ENCODE measurements at places on chromosomes 7 and 10.

- peak; percentile 12 for DNase-seq
Measured at GRCh38 chr7:85554236-85555178, 367.7 kb upstream of the SEMA3D start.

DNA sequence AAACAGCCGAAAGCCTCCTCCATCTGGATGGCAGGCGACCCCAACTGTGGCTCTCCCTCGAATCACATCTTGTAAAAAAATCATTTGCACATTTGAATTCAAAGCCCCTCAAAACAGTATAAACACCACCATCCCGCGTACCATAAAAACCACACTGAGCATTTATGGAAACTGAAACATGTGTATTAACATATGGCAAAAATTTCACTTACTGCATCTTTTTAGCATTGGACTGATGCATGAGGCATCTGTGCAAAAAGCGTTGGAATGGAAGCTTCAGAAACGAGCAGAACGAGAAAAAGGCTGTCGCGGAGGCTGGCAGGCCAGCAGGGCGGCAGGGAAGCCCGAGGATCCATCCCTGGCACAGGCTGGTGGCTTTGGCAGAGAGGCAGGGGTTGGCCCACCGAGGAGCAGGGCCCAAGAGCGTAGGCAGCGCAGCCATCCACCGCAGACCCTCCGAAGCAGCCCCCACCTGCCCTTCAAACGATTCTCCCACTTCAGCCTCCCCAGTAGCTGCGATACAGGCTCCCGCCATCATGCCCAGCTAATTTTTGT, 39.3 kb upstream of the CUX1 start:
- no peak for DNase-seq

- DNase-seq: no peak
Measured at GRCh38 chr10:116163333-116164131, 109.5 kb downstream of the GFRA1 start.

DNA sequence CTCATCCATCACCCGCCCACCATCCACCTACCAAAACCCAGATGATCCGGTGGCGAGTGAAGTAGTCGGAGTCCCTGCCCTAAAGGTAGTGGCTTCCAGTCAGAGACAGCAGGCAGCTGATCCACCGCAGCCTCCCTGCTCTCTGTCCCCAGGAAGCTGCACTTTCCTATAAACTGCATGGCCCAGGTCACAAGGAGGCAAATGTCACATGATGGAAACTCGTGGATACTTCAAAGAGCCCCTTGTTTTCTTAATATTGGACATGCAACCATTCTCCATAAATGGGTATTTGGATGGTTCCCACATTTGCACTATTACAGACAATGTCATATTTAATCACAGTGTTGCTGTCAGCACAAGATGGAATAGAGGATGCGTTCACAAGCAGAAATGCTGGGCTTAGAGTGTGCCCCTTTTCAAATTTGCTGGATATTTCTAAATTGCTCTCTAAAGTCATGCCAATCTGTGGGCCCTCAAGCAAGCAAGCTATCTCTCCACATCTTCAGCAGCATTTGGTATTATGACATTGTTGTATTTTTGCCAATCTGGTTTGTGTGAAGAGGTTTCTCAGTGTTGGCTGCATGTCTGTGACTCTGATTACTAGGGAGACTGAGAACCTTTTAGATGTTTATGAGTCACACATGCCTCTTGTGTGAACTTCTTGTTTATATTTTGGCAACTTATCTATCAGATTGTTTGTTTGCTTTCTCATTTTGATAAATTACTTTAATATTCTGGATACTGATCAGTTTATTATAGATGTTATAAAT, 822.0 kb downstream of the TNS3 start:
- no peak for DNase-seq

DNA sequence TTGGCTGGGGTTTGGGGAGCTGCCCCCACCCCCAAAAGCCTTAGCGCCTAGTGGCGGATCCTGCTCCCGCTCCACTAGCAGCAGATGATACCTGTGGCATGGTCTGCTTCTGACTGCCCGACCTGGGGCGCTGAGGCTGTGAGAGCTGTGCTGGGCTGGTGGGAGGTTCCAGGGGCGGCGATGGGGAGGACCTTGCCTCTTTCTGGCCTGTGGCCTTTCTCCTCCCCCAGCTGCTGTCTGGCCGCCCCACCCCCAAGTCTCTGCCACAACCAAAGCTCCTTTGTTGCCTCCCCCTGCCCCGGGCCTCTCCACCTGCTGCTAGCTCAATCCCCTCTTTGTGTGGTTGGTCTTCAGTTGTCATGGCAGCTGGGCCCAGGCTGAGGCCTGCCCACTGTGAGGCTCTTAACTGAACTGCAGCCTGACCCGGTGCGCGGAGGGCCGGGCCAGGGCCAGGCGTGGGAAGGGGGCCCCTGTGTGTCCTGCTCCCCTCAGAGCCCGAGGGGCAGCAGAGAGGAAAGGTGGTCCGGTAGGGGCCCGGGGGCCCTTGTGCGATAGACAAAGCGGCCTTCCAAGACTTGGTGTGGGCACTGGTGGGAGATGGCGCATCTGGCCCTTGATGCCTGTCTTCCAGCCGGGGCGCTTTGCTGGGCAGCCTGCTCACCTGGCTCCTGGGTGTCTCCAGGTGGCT, 4.7 kb downstream of the ZNF775 start:
- DNase-seq: no peak

DNA sequence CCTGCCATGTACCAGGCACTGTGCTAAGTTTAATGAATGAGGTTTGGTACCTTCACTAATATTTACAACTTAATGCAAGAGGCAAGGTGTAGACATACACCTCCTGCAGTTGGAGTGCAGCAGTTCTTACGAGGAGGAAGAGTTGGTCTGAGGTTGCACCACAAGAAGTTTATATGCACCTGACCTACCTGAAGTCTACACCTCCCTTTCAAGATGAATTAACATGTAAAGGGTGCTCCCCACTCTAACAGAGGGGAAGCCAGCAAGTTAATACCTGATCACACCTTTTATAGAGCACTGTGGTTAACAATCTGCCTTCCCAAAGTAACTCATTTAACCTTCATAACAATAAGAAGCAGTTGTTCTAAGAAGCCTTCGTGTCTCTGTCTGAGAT, 120.0 kb downstream of the LYZL1 start:
- peak; percentile 15 for DNase-seq

DNA sequence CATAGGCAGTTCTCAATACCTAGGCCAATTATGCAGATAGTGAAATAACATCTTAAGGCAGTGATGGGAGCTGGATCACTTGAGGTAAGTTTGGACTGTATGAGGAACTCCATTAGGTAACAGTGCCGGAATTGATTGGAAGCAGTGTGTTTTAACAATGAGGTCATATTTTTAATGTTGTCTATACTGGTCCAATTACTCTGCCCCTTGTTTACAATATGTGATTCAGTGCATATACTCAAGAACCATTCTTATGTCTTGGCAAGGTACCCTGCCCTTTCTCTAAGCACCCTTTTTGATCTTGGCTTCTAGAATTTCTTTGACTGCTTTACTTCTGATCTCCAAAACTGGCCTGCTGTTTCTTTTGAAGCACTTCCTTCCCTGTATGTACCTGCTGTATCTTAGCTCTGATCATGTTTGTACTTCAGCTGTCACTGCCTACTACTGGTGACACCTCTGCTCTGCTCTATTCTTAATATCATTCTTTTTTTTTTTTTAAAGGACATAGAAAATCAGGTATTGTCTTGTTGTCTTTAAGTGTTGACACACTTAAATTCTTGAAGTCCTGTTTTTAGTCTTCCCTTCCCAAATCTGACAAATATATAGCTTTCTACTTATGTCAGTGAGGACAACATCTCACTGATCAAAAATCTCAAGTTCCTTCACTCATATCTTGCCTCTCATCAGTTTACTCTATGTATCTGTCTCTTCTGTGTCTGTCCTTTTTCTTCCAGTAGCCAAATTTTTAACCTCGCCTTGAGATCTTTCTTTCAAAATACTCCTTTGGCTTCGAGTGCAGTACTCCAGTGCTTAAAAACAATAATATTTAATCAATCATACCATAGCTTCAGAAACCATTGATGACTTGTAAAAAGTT, 46.4 kb upstream of the RPA3 start:
- peak; percentile 41 for DNase-seq

DNA sequence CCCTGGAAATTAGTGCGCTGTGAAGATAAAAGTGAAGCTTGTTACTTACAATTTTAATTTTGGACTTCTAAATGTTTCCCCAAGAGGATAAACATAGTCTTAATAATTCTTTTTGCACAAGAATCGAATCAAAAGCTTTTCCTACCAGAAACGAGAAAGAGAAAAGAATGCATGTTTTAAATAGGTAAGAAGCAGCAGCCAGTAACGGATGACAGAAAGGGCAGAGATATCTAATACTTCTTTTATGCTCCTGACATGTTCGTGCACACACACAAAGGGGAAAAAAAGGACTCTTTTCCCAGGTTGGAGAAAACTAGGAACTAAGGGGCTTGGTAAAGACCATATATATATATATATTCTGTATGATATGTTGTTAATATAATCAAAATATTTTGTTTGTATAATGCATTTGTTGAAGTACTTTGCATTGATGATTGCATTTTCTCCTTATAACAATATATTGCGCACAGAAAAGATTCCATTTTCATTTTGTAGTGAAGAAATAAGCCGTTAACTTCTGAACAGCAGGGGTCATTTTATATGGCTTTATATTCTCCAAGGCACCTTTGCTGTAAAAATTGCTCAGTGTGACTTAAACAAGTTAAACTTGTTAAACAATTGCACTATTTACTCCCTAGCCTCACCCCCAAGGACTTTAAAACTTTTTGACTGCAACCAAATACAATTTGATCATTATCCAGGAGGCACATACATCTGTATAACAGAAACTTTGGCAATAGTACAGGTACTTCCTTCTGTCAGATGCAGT, 2.2 kb downstream of the PRKAR2B start:
- no peak for DNase-seq

DNA sequence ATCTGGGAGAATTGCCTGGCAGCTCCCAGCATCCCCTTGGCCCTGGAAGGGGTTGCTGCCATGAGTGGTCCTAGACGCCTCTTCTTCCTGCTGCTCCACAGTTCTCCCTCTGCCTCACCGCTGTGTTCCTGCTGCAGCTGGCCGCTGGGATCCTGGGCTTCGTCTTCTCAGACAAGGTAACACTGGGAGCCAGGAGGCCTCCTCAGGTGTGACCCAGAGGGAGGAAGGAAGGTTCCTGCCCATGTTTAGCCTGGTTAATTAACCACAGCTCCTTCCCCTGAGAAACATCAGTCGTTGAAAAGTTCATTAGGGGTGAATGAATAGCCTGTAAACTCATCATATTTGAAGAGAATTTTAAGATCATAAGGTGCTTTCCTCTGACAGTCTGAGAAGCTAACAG, 18.2 kb downstream of the TSPAN33 start:
- no peak for DNase-seq

- no peak for DNase-seq
Measured at GRCh38 chr7:88230646-88231045, 10.8 kb upstream of the SRI start.

GRCh38 chr10:58457761-58458616, 54.7 kb upstream of the BICC1 start:
- no peak for DNase-seq

DNA sequence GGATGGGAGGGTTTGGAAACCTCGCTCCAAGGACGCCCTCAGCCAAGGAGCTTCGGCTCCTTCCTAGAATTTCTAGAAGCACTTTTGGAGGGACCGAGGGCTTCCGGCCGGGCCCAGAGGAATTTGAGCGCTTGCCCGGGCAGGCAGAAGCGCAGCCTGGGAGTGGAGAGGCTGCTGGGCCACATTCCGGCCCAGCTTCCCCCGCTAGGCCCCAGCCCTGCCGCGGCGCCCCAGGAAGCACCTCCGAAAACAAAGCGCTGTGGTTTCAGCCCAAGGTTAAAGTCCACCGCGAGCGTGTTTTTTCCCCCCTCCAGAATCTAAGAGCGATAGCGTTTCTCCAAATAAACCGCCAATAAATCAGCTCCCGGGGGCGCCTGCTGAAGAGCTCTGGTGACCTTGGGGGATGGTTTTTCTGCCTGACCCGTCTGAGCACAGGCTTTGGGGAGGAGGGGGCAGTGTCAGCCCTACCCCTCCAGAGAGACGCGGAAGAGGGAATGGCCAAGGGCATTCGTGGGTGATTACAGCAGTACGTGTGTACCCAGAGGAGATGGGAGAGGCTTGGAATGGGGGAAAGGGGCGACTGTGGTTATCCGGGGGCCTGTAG, 5.7 kb upstream of the TNRC18 start:
- no peak for DNase-seq

DNA sequence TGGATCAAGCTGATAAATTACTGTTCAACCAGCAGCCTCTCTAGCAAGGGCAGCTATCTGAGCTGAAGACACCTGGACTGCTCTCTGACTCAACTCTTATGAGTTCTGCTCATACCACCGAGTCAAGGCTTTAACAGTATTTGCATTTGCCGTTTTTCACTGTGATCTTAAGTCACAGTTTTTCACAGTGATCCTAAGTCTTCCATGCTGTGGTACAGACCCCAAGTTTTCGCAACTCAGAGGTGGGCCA, 31.3 kb downstream of the PIP4K2A start:
- no peak for DNase-seq
